ENCODE measurements at places on chromosomes 7 and 10.

- no peak for DNase-seq
Measured at GRCh38 chr7:35894721-35895120, 93.9 kb downstream of the SEPTIN7 start.

GRCh38 chr10:52623761-52624160 lies 148.8 kb downstream of the MBL2 start:
- DNase-seq: no peak

GRCh38 chr7:81684514-81685269 lies 85.2 kb downstream of the HGF start:
- DNase-seq: no peak

DNA sequence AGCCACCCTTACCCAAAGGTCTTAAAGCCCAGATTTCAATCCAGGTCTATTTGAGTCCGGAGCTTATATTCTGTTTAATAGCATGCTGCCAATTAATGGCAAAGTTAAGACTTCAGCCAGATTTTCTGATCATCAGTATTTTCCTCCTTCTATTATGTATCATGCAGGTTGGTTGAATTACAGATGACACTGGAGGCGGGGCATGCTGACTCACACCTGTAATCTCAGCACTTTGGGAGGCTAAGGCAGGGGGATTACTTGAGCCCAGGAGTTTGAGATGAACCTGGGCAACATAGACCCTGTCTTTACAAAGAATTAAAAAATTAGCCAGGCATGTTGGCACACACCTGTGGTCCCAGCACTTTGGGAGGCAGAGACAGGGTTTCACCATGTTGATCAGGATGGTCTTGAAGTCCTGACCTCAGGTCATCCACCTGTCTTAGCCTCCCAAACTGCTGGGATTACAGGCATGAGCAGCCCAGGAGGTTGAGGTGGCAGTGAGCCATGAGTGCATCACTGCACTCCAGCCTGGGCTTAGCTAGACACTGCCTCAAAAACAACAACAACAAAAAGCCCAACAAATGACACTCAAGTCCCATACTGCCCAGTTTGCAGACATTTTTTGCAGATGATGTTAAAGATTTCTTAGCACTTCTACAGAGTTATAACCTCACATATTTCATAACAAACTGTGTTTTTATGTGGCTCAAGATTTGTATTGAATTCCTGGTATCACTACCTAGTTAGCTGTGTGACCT lies 62.5 kb downstream of the MCU start:
- DNase-seq: no peak

DNA sequence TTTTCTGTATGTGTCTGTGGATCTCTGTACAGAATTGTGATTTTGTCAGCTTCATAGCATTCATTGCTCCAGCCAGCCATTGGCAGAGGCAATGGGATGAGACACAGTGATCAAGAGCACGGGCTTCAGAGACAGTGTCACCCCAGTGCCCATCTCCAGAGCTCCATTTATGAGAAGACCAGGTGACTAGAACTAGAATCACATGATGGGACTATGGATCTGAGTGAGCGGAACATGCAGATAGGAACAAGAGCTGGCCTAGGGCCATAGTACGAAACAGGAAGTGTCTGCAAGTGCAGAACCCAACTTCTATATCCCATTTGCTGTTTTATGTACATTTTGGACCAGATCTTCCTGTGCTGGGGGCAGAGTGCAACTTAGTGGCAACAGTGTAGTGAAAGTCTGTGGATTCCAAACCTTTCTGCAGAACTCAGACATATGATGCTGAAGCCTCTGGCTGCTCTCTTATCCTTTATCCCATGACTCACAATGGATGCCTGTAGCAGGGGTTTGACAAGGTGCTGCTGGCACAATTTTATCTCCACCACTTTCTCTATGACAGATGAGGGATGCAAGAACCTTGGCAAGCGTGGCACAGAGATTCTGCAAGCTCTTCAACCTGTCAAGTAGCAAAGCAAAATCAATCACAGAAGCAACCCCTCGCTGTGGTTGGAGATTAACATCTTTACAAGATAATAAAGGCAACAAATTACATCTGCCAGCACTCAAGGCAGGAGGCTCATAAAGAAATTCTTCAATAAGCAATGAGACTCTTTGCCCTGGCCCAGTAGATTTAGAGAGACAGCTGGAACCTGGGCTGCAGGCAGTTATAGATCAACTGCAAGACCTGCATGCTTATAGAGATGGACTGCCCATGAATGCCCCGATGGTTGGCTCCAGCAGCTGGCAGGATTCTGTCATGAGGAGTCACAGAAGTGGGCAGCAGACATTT lies 681.3 kb downstream of the TNS3 start:
- DNase-seq: no peak

GRCh38 chr7:117776224-117776623 lies 97.0 kb downstream of the CTTNBP2 start:
- no peak for DNase-seq

GRCh38 chr7:15612205-15612604 lies 50.4 kb upstream of the AGMO start:
- DNase-seq: no peak

- no peak for DNase-seq
Measured at GRCh38 chr7:158590181-158590530, 2.5 kb upstream of the PTPRN2 start.

DNA sequence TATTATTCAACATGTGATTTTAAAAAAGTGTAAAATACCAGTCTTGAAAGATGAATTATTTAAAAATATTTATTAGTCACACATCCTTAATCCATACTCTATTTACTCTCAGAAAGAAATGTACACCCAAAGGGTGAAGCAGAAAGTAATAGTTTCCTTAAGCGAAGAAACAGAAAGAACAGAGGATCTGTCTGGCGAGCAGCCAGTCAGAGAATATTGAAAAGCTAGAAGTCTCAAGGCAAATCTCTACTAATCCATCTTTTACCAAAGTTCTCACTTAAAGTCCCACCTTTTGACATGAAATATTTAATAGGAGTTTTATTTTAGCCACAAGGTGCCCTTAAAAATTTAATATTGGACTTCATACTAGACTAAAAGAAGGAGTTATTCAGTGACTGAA lies 46.7 kb downstream of the MKX start:
- no peak for DNase-seq

DNA sequence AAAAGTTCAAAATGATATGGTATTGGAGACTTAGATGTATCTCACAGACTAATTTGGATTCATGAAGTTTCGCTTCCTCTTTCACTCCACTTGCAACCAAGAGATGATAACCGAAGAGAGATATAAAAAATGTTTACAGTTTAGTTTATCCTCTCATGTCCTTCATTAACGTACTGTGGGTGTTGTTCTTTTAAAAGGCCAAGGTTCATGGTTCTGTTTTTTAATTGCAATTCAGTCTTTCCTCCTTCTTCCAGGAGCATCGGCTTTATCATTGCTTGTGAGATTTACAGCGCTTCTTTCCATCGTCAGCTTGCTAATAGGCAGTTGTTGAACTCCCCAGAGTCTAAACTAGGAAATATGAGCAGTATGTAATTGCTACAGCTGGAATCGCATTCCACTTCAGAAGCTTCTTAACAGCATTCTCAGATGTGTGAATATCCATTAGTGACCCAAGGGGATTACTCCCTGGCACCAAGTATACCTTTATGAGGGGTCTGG lies 75.9 kb upstream of the HGF start:
- DNase-seq: no peak

DNA sequence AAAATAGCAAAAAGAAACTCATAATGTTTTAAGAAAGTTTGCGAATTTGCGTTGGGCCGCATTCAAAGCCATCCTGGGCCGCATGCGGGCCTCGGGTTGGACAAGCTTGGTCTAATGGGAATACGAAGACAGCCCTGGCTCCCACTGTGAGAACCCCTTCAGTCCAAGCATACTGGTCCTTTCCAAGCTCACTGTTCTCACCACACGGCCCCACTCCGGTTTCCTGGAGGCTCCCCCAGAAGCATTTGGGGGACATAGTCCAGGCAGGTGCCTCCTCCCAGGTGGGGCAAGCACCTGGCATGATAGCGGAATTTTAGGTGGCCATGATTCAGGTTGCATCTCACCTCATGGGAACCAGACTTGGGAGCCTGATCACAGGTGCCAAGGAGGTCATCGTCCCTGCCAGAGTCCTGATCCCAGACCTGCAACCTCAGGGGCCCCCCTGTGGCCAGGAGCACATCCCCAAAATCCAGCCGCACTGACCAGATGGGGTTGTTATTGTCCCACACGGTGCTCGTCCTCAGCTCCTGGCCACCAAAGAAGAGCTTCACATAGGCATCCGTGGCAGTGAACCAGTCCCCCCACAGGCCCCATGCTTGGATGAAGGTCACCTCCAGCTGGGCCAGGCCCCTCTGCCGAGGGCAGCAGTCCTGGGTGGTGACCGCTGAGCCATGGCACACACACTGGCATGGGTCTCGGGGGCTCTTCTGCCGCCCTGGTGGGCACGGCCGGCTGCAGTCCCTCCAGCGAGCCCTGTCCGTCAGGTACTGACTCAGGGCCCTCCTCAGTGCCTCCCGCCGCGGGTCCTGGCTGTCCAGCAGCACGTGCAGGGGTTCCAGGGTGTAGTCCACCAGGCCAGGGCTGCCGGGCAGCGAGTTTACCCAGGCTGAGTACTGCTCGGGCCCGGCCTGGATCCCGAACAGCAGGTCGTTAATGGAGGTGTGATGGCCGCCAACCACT lies 4.4 kb downstream of the PRF1 start:
- DNase-seq: no peak

- DNase-seq: no peak
Measured at GRCh38 chr10:47027108-47027783, 116.0 kb downstream of the PTPN20 start.

GRCh38 chr7:108442039-108442568 lies 14.1 kb downstream of the NRCAM start:
- DNase-seq: no peak

DNA sequence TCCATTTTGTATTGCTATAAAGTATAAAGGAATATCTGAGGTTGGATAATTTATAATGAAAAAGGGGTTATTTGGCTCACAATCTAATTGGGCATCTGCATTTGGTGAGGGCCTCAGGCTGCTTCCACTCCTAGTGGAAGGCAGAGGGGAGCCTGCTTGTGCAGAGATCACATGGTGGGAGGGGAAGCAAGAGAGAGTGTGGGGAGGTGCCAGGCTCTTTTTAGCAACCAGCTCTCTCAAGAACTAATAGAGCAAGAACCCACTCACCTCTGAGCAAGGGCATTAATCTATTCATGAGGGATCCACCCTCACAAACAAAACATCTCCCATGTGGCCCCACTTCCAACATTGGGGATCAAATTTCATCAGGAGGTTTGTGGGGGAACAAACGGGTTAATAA lies 64.6 kb downstream of the OGDH start:
- no peak for DNase-seq

DNA sequence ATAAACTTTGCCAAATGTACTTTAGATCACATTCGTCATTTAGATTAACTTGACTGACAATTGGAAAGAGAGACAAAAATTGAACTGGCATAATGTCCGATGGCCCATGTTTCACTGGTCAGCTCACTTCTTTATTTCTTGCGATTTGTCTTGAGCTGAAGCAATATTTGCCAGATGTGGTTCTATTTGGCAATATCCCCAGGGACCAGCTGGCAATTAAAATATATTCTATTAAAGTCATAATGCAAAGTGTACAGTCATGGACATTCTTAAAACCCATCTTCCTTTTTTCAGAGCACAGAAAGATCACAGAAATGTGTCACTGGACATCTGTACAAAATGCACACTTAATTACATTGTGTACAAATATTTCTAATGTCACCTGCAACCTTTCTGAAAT lies 26.3 kb downstream of the NEBL start:
- DNase-seq: no peak

DNA sequence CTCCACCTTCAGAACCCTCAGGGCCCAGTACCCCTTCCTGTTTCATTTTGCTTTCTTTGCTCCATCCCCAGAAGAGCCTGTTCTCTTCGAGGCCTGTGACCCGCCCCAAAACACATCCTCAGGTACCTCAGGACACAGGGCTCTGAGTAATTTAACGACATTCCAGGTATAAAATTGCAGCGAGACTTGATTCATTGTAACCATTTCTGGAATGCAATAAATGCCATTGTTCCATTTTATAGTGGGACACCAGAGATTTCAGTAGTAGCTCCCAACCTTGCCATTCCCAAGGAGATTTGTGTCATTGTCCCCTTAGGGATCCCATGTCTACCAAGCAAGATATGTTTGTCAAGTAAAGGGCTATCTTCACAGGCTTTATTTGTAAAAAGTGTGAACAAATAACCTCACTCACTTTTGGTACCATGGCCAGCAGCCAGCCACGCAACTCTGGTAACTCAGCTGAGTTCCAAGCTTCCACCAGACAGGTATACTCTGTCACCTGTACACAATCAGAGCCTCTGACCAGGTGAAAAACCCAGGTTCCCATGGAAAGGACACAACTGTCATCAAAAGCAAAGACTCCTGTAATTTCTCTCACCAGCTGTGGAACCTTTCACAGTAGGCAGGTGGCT lies 441.3 kb downstream of the PLXNA4 start:
- DNase-seq: no peak

GRCh38 chr7:140209866-140210609 lies 33.3 kb upstream of the KDM7A start:
- DNase-seq: peak; percentile 6

GRCh38 chr10:47111329-47111862 lies 188.6 kb upstream of the GDF10 start:
- no peak for DNase-seq

GRCh38 chr7:126302639-126303038 lies 950.1 kb downstream of the GRM8 start:
- DNase-seq: no peak

GRCh38 chr10:22693371-22693784 lies 21.0 kb downstream of the PIP4K2A start:
- DNase-seq: no peak

DNA sequence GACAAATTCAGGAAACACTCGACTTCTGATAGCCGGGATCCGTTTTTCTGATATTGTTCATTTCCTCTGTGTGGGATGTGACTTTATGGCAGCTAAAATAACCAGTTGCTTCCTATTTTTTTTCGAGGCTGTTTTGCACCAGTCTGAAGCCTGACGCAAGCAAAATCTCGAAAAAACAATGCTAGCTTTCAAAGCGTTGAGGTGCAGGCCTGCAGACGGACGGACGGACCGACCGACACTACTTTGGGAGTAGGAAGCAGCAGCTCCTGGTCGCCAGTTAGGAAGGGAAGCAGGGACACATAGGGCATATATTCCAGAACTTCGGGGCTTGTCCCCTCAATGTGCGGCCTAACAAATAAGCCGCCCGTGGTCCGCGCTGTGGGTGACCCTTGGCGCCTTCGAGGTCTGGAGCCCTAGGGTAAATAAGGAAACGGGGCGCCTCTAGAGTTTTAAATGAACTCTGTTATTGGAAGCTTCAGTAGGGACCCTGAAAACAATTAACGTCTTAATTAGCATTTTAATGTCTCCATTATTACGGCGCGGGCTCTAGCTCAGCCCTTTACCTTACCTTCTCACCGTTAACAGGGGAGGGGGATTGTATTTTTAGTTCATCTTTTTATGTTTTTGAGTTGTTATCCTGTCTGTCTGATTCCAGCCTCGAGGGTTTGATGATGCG lies 1.3 kb downstream of the HHEX start:
- DNase-seq: no peak

DNA sequence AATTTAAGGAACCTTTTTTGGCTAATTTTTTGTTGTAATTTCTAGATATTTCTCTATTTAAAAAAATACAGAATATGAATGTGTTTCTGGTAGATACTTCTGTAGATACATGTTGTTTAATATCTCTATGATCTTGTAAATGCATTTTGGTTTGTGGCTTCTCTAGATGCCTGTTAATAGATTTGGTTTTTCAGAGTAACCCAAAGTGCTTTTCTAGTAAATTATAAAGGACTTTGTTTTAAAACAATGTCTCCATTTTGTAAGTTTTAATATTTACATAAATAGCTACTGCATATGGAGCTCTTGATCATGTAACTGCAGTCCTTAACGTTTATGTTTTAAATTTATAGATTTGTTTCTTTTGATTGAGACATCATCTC lies 88.5 kb downstream of the MDFIC start:
- no peak for DNase-seq

Data from activated CD4-positive, CD25-positive, alpha-beta regulatory T cell (primary cell).